T-helper 17 cell (primary cell): ENCODE measurements at places on chromosomes 6 and 20. TPM values are rescaled to one million over a fixed set of nuclear protein-coding genes. Genes with fewer than 3 reads are reported as not detected.

Gene HRH3
- total RNA-seq = not detected

Gene SLA2
- total RNA-seq = 46.8 TPM

Gene AKAP7
- total RNA-seq = 11.6 TPM

DNA sequence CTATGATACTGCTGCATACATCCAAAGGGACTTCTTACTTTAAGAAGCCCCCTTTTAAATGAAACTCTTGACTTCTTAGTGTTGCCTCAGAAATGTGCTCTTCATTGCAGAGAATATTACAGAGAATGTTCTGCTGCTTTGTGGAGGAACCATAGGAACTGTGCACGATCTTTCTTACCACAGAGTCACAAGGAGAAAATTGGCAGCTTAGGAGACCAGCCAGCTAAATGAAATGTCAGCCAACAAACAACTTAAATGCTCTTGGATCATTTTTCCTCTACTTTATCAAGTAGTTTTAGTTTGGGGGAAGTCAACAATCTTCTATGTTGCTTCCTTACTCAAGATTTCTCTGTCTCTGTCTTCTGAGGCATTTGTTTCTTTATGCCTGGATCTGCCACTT lies 125.9 kb upstream of the MLIP start:
- H3K36me3 ChIP-seq = no peaks in the 10 kb centered on the region
- H3K27ac ChIP-seq = no peak overlapping the region
- no peak overlapping the region for H3K4me3 ChIP-seq

- no peak overlapping the region for H3K4me3 ChIP-seq
- no peak for DNase-seq
- no peaks in the 10 kb centered on the region for H3K36me3 ChIP-seq
- H3K27me3 ChIP-seq = peaks cover 43% of the 10 kb centered on the region
- H3K4me1 ChIP-seq = peaks cover 7% of the 10 kb centered on the region
Measured at GRCh38 chr6:40512340-40512739, 74.8 kb downstream of the LRFN2 start.
